ENCODE measurements at places on chromosomes 6 and 20.

DNA sequence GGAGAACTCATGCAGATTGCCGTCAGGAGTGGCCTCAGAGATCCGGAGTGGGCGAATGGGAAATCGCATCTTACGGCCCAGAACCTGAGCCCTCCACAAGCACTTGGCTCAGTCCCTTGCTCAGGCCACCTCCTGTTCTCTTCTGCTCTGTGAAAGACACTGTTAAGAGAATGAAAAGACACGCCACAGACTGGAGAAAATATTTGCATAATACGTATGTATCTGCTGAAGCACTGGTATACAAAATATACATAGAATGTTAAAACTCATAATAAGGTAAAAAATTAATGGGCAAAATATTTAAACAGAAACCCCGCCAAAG is 838 bp upstream of the POM121L2 start:
- no peak for DNase-seq

DNA sequence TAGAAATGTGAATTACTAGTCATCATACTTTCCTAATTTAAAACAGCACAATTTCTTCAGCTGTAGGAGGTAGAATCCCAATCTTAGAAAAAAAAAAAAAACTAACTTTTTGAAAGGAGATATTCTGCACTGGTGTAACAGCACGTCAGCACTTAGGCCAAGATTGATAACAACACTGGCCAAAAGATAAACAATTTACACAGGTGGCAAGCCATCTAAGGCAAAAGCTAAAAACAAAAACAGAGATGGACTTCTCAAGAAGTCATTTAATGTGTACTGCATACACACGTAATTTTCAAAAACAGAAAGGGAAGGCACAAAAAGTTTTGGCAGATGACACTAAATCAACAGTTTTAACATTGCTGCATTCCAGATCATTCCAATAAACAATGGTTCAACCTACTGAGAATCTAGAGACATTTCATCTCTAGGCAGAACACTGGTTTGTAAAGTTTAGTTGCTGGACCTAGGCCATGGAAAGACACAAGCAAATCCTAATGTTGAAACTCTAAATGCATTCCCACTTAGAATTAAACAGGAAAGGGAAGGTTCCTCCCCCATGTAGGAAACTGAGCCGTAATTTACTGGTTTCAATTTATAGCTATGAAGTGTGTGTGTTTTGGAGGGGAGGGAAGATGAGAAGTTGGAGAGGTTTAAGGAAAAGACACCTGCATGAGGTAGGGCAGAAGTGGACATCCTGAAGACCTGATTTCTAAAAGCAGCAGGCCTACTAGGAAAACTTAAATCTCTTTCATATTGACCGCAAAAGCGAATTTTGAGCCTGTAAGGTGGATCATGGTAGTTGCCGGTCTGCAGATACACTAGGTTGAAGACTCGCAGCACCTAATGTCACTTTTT is 1.3 kb downstream of the GCLC start:
- no peak for DNase-seq

DNA sequence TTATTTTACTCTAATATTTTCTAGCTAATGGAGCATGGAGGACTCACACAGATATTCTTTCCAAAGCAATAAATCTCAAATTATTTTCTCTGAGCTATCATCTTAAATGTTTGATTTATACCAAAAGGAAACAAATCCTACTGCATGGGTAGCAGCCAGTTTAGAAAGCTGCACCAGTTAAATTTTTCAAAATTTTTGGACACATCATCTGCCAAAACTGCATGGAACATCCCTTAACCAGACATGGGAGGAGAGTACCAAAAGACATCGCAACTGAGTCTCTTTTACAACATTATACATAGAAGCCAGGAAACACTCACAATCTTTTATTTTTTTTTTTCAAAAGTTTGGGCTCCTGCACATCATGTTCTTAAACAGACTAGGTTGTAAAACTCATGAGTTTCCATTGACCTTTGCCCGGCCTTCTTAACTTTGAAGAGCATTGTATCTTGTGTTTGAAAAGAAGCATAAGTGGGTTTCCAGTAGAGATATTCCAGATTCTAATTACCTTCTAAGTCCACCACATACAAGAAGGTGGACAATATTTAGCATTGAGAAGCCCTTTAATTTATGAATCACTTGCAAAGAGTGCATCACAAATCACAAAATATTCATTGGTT is 87.7 kb upstream of the HMGCLL1 start:
- no peak for DNase-seq

DNA sequence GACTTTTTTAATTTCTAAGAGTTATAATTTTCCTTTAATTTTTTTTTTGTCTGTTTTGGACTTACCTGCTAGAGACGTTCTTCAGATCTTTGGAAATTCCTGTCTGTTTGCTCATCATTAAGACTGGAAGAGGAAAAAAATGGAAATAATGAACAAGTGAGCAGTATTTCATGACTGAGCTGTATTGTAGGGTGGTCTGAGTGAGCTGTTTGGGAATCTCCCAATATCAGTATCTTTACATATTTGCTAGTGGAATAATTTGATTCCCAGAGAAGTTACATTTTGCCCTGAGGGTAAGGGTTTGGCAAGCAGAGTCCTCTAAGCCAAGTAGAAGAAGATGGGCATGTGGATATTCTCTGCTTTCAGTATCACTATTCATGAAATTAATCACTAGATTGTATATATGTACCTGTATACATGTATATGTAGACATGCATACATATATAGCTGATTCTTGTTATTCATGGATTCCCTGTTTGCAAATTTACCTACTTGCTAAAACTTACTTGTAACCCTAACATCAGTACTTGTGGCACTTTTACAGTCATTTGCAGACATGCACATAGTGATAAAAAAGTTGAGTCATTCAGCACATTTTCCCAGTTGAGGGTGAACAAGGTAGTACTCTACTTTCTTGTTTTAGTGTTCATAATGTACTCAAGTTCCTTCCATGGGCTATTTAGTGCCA is 13.5 kb downstream of the ZC2HC1B start:
- no peak for DNase-seq

- DNase-seq: no peak
These were observed 44.4 kb downstream of the HLA-DRA start for GRCh38 chr6:32483968-32484613.

GRCh38 chr6:51118792-51119191 is 300.1 kb downstream of the TFAP2B start:
- no peak for DNase-seq

DNA sequence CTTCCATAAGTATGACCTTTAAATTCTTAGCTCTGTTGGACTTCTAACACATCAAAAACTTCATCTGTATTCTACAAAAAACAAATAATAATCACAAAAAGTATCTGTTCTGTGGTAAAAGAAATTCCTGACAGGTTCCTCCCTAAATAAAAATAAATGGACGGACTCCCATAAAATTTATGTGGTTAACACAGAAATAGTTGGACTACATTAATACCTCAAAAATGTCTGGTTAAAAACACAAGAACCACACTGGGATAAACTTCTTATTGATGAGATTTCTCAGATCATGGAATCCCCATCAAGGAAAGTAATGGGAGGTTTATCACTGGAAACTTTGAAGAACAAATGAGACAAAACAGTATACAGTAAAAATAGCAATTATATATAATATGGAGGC is 172.4 kb downstream of the MOXD1 start:
- DNase-seq: no peak

GRCh38 chr6:20408851-20409250 is 7.2 kb downstream of the E2F3 start:
- DNase-seq: no peak

GRCh38 chr6:137982418-137983189 is 115.5 kb downstream of the TNFAIP3 start:
- DNase-seq: no peak

- no peak for DNase-seq
These were observed 12.8 kb downstream of the STK4 start for GRCh38 chr20:44979090-44979621.

- DNase-seq: no peak
These were observed 32.7 kb downstream of the NCOA3 start for GRCh38 chr20:47534405-47534804.

GRCh38 chr6:166365221-166365620 is 17.5 kb downstream of the MPC1 start:
- DNase-seq: no peak

GRCh38 chr6:2449572-2449940 is 204.2 kb upstream of the GMDS start:
- DNase-seq: no peak

DNA sequence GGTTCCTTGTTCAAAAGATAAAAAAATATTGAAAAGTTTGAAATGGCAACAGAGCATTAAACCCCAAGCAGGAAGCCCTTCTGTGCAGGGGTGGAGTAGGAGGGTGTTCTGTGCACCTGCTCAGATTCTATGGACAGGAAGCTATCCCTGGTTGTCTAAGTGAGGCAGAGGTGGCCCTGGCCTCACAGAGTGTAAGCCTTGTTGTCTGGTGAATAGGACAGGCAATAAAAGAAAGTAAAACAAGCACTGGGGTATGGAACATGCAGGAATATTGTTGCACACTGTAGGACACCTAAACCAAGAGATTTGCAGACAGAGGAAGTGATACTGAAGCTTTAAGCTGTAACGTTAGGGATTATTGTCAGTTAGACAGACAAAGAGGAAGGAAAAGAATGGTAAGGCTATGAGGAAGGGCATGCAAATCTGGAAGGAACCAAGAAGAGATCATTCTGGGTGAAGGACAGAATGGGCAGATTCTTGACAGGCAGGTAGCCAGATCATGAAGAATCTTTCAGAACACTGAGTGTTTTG is 66.8 kb downstream of the TBC1D7 start:
- DNase-seq: no peak

DNA sequence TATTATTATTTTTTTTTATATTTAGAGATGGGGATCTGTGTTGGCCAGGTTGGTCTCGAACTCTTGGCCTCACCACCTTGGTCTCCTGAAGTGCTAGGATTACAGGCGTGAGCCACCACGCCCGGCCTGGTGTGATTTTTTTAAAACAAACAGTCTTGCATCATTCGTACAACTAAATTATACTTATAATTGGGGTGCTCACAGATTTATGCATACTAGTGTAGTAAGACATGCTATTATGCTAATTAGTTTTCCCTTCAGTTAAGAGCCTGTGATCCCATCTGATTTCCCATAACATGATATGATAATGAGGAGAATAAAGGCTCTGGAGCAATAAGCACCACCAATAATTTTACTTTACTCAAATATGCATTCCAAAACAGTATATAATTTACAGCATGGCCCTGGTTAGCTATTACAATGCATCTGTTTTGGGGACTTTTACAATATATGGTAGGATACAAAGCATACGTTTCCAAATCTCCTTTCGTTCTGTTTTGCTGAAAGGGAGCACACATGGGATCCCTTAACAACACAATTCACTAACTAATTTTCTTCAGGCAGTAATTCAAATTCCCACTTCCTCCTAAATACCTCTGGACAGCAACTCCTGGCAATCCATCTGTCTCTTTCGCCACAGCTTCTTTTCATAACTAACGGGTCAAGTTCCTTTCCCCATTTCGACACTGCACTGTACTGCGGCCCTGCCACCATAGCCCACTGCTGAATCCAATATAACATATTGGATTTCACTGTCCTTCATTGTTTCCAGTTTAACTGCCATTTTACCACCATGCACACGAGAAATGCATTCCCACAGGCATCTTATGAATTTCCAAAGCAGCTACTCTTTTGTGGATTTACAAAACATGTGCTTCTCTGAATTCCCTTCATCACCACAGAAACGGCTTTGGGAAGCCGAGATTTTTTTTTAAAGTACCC is 1.7 kb downstream of the NUDT3 start:
- no peak for DNase-seq

DNA sequence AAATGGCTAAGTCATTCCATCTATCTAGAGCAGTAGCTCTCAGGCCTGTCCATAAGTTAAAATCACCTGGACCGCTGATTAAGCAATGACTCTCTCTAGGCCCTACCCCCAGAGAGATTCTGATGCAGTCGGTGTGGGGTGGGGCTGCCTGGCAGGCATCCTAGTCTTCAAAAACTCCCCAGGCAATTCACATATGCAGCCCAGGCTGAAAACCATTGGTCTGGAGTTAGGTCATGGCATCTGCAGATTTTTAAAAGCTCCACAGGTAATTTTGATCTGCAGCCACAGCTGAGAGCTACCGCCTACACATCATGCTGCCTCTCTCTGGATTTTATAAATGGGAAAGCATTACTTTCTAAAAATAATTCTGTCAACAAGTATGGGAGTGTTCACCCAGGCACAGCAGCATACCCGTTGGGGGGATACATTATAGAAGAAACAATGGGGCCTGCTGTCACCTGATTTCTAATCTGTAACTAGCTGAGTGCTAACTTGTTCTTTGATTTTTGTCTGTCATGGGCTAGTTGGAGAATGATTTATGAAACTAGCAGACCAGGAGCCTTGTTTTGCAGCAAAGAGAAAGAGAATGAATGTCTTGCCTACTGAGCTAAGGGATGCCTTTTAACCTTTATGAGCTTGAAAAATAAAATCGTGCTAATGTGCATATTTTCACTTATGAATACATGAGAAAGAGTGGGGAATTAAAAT is 44.1 kb upstream of the ATXN1 start:
- no peak for DNase-seq

DNA sequence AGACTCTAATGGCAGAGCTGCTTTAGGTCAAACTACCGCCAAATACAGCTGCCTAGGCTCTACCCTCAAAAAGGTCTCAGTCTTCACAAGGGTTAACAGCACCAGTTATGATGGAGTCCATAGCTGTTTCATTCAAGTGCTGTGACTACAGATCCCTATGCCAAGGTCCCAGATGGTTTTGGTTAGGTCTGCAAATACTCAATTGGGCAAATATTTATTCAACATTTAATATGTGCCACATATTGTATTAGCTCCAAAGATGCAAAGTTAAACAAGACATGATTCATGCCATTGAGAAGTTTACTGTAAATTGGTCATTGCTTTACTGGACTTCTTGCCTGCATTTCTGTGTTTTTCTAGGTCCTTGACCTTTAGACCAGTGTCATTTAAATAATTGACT is 55.8 kb upstream of the TFAP2D start:
- no peak for DNase-seq

GRCh38 chr6:69843189-69843588 is 23.2 kb upstream of the COL19A1 start:
- no peak for DNase-seq

GRCh38 chr20:57069442-57069841 is 197.0 kb downstream of the BMP7 start:
- no peak for DNase-seq

DNA sequence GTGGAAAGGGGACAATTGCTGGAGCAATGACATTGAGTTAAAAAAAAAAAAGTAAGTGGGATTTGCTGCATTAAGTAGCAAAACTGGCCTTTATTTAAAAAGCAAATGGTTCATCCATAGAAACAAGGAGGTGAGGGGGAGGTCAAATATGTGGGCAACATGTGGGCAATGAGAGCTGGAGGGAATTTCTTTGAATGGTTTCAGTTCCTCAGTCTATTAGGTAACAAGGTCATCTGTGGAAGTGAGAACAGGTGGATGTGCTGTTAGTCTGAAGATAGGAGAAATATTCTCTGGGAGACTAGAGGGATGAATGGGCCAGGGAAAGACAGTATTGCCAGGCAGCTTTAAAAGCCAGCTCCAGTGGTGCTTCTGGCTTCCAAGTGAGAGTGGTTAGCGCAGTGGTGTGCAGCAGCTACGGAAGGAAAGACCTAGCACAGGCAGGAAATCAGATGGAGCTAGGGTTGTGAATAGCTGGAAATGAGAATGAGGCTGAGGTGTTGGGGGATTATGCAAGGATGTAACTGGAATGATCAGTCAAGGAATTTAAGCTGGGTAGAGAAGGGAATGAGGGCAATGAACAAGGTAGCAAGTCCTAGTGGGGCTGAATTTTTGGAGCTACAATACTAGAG is 727.6 kb downstream of the PTPRT start:
- DNase-seq: no peak

Data from kidney epithelial cell (primary cell).